ENCODE measurements at places on chromosomes 12 and 14.

GRCh38 chr12:1800401-1801302 lies 19.7 kb upstream of the LRTM2 start:
- H3K27ac ChIP-seq, result no peak overlapping the region
- no peaks in the 10 kb centered on the region for H3K27me3 ChIP-seq
- peak; percentile 59 for DNase-seq
- H3K36me3 ChIP-seq, result no peaks in the 10 kb centered on the region
- peaks cover 12% of the 10 kb centered on the region for H3K4me1 ChIP-seq

DNA sequence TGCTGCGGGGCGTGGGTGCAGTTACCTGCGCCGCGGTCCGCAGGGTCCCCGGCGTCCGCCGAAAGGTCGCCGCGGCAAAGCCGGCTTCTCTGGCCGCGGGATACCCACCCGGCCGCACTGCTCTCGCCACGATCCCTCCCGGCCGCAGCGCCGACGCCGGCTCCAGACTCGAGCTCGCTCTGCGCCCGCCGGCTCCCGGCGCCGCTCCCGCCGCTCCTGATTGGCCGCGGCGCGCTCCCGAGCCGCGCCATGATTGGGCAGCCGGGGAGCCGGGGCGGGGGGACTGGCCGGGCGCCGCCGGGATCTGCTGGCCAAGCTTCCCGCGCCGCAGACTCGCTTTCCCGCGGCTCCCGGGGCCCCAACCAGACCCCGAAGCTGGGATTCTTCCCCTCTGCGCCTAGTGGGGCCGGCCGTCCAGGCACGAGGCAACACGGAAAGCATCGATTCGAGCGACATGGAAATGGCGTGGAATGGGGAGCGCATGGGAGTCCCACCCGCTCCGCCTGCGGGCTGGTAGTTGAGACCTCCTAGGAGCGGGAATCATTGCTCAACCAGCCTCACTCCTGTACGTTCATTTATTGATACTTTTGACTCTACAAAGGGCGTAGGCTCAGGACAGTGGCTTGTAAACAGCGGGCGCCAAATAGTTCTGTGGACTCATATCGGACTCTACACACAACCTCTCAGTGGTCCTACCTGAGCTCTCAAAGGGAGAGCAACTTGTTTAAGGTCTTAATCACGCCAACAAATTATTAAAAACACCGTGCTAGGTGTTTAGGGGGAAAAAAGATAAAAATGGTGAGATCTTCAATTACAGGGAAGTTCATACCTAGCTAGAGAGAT lies 36.4 kb upstream of the STON2 start:
- H3K27ac ChIP-seq, result peak overlapping the region; percentile 36
- DNase-seq, result peak; percentile 80
- H3K4me3 ChIP-seq, result peak overlapping the region; percentile 67
- H3K27me3 ChIP-seq, result peaks cover 50% of the 10 kb centered on the region

GRCh38 chr14:39140170-39140569 lies 26.0 kb downstream of the GEMIN2 start:
- H3K27ac ChIP-seq, result no peak overlapping the region
- no peaks in the 10 kb centered on the region for H3K4me1 ChIP-seq
- H3K36me3 ChIP-seq, result peaks cover 53% of the 10 kb centered on the region
- H3K27me3 ChIP-seq, result no peaks in the 10 kb centered on the region

DNA sequence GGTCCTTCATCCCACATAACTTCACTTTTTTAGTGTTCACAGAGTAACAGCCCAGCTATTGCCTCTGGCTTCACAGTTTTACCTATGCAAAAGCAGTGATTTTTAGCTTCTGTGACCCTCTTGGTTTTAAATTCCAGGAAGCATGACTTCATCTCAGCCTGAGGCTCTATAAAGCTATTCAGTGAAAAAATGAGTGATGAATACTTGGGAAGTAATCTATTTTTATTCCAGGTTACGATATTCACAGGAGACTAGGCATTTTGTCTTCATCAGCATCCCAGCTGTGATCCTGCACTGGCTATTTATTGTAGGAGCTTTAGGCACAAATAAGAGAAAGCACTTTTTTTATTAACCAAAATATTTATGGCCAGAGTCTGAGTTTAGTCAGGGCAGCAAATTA lies 164.8 kb downstream of the SNAPC1 start:
- H3K4me3 ChIP-seq, result no peak overlapping the region
- H3K4me1 ChIP-seq, result no peaks in the 10 kb centered on the region
- no peak overlapping the region for H3K27ac ChIP-seq
- DNase-seq, result no peak
- no peaks in the 10 kb centered on the region for H3K27me3 ChIP-seq
- H3K36me3 ChIP-seq, result no peaks in the 10 kb centered on the region

Measured in lower lobe of right lung (tissue), 2 donors.